DMS153 (cell line): ENCODE measurements at places on chromosomes 1 and 21.
A peak's percentile ranks its signal among the peaks of the same experiment; 100 is the strongest.

DNA sequence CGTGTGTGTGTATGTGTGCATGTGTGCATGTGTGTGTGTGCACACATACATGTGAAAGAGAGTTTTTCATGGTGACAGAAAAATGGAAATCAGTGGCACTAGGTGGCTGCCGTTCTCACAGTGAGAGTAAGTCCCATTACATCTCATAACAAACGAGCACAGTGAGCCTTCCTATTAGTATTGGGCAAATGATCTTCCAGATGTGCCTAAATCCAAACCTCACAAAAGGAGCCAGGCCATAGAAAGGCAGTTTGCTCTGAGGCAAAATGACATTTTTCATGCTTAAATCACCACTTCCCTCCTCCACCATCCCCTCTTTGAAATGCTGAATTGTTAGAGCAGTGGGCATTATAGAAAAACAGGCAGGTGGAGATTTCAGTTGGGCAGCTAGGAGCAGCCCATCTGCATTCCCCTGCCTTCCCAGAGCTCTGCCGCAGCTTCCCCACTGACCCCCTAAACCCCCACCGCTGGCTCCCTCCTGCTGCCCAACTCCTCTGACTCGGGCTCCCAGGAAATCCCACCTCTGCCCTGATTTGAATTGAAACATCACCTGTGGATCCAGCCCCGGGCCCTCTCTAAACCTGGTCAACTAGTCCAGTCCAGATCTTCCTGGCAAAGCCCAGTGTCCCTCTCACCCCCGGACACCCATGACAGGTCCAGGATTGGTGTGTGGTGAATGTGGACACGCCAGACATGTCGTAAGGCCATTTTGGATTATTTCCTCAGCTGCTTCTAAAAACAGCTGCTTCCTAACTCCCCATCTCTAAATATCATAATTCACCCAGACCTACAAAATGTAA is 190.5 kb downstream of the SEC16B start:
- DNase-seq = no peak

- no peak for DNase-seq
These were observed 1.2 kb upstream of the MR1 start for GRCh38 chr1:181032535-181032934.

DNA sequence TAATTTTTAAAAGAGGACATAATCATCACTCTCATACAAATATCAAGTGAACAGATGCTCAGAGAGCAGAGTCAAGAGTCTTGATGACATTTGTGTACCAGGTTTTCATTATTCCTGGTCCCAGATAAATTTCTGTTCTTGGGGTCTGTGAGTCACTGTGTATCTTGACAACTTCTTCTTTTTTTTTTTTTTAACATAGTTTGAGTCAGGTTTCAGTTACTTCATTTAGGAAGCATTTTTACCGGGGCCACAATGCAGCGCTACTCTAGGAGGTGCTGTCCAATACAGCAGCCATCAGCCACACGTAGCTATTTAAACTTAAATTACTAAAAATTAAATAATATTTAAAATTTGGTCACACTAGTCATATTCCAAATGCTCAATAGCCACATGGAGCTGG is 188.1 kb upstream of the SAMSN1 start:
- DNase-seq = no peak

DNA sequence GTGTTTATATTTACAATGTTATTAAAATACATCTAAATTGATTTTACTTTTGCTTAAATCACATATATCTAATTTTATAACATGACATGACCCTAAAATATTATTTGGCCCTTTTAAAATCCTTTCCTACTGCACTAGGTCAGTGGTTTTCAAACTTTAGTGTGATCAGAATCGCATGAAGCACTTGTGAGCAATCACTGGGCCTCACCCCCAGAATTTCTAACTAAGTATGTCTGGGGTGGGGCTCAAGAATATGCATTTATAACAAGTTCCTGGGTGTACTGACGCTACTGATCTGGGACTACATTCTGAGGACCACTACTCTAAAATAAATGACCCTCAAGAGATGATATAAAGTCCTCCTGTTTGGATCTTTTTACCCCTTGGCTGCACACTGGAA is 8.8 kb downstream of the COL24A1 start:
- DNase-seq = no peak

DNA sequence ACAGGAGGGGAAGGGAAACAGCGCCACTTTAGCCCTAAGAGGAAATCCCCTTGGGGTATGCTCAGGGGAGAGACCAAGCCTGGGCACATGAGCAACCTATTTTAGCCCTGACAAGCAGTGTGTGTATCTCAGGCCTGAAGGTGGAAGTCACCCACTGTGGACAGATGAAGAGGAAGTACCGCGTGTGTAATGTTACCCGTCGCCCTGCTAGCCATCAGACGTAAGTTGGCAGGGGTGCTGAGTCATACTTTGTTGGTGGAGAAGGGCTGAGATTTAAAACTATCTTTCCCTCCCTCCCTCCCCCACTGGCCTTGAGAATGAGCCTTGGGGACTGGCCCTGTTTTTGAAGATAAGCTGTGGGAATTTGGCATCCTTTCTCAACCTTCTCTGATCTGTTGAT is 11.2 kb downstream of the AGO1 start:
- DNase-seq = no peak

GRCh38 chr1:153774780-153775457 is at the start of gene SLC27A3:
Gene SLC27A3, plus strand, starts transcription at chr1:153775407. Its CDS starts 91 bp downstream, at chr1:153775498.
- DNase-seq = peak; percentile 66
